Stimulated activated CD4-positive, alpha-beta T cell treated with anti-CD3 and anti-CD28 coated beads, Interleukin-15, amount 100 ng/mL, for 1 hour (primary cell): ENCODE measurements at places on chromosomes 16 and 17.

- DNase-seq = no peak
These were observed 275.3 kb downstream of the PARN start for GRCh38 chr16:14354561-14355351.

- peak; percentile 21 for DNase-seq
These were observed at the start of gene TEKT1 for GRCh38 chr17:6831661-6832263. Gene TEKT1, minus strand, starts transcription at chr17:6831729. Its CDS starts 1,353 bp downstream, at chr17:6830376.

GRCh38 chr16:20323591-20324117 lies 3.7 kb downstream of the GP2 start:
- no peak for DNase-seq

DNA sequence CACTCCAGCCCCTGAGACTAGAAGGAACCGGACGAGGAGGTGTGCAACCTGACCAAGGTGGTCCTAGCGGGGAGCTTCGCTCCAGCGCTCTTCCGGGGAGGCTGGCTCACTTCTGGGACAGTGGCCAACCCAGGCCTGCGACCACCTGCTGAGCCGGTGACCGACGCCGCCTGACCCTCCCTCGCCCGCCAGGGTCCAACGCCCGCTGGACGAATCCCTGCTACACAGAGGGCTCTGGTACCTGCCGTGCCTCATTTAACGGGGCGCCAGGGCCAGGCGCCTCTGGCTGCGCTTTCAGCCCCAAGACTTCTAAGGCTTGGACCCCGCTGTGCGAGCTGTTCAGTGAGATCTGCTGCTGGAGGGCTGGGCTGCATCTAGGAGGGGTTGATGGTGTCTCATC lies 99.5 kb upstream of the KCNJ18 start:
- DNase-seq = no peak

- no peak for DNase-seq
These were observed 9.2 kb downstream of the GLYR1 start for GRCh38 chr16:4837733-4838501.

DNA sequence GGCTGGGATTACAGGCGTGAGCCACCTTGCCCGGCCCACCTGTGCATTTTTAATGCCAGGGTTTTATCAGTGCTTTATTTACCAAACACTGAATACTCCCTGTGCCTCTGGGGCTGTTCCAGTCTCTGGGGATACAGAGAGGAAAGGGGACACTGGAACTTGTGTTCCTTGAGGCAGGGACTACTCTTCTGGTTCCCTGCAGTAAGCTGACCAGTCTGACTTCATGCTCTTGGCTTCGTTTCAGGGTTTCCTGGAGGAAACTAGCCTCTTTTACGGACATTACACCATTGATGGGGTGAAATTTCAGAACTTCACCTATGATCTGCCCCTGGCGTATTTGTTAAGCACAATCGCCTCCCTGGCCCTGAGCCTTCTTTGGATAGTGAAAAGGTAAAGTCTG lies 37.4 kb upstream of the COQ7 start:
- no peak for DNase-seq

DNA sequence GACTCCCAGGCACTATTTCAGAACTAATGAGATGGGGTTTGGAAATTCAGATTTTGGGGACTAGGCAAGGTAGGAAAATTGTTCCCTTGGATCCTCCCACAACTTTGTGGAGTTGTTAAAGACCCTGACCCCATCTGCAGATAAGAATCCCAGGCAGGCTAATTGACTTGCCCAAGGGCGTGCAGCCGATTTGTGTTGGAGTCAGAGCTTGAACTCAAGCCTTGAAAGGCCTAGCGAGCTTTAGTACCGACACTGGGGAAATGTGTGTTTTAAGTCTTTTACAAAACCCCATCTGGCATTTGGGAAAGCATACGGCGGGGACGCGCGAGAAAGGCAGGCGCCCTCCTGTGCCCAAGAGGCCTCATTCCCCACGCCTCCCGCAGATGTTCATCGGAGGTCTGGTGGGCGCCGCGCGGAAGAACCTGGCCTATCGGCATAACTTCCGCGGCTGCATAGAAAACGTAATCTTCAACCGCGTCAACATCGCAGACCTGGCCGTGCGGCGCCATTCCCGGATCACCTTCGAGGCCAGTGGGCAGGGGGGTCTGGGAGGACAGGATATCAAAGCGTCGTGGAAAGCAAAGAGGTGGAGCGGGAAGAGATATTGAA lies 4.3 kb downstream of the CNTNAP1 start:
- DNase-seq = no peak

GRCh38 chr17:58268774-58269556 lies 11.8 kb downstream of the MPO start:
- DNase-seq = no peak

DNA sequence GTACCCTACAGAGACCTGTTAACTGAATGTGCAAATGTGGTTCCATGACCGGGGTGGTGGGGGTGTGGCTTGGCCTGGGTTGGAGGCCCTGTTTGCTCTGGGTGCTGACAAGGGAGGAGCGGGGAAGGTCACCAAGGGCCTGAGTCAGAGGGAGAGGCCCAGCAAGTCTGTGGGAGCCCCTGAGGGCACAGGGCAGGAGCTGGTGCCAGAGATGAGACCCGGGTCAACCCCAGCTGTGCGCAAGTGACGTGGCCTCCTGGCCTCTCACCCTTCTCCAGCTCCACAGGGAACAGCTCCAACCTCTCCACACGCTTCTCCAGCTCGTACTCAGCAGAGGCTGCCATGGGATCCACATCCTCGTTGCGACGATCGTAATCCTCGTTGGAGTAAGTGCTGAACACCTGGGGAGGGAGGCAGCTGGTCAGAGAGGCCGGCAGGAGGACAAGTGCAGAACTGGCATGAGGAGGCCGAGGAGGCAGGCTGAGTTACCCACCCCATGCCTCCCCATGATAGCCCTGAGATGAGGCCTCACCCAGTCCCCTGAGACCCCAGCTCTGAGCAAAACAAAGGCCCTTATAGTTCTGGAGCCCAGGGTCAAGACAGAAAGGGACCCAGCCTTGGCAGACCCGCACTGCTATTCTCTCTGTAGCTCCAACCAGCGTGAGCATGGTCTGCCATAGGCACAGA lies 5.5 kb downstream of the PPP1R9B start:
- DNase-seq = no peak

DNA sequence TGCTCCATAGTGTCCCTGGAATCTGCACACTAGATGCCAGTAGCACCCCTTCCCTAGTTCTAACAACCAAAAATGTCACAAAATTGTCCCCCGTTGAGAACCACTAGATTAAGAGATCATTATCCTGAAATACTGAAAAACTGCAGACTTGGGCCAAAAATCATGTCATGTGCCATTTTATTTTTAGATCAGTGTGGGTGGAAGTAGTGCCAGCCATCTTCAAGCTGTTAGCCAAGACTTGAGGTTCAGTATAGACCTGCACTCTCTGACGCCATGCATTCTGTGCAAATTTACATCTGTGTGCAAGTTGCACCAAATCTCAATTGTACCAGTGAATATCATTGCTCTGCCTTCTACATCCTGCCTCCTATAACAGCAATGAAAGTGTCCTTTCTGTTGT lies 31.5 kb upstream of the NOL11 start:
- no peak for DNase-seq

DNA sequence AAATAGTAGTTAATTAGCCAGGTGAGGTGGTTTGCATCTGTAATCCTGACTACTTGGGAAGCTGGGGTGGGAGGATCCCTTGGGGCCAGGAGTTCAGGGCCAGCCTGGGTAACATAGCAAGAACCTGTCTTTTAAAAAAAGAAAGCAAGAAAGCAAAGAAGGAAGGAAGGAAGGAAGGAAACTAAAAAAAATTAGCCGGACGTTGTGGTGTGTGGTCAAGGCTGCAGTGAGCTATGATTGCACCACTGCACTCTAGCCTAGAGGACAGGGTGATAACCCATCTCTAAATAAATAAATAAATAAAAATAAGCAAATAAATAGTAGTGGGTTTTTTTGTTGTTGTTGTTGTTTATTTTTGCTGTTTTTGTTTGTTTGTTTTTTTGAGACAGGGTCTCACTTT lies 39.3 kb upstream of the MAP2K6 start:
- no peak for DNase-seq

DNA sequence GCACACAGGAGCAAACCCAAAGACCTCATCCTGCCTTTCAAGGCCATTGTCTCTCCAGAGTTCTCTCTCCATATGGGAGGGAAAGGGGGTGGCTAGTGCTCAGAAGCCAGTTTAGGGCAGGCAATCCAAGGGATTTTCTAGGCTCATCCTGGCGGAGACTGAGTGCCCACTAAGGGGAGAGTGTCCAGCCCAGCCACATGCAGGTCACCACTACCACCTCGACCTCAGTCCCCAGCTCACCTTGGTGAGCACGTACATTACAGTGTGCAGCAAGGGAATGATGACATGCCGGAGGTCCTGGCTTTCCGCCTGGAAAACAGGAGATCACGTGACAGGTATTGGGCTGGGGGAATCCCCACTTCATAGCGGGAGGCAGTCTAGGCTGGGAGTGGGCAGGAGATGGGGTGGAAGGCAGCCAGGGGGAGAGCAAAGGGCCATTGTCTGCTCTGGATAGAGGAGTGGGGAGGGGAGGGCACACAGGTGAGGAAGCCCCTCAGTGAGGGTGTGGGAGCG lies 29.9 kb downstream of the PIK3R6 start:
- no peak for DNase-seq
